Activated CD8-positive, alpha-beta memory T cell treated with anti-CD3 and anti-CD28 coated beads for 1 hour (primary cell): ENCODE measurements at places on chromosomes 4 and X.

- no peak for DNase-seq
These were observed 72.0 kb upstream of the MSX1 start for GRCh38 chr4:4787421-4787820.

DNA sequence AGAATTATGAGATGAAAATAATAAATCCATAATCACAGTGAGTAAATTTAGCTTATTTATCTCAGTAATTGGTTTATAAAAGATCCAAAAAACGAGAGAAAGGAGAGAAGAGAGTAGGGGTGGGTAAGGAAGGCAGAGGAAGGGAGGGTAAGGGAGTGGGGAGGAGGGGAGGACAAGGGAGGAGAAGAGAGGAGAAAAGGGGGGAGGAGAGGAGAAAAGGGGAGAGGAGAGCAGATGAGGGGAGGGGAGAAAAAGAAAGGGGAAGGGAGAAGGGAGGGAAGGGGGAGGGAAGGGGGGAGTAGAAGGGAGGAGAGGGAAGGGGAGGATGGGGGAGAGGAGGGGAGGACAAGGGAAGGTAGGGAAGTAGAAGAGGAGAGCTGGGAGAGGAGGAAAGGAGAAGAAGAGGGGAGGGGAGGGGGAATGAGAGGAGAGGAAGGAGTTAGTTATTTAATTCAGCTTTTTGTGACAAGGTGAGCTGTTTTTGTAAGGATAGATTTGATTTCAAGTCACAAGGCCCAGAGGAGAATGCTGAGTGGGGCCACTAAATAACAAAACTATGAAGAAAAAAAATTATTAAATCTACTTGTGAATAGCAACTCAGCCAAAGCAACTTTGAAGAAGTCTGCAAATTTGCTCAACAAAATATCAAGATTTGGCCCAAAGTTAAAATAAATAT, 454.3 kb downstream of the ARAP2 start:
- no peak for DNase-seq

GRCh38 chr4:156884183-156884582, 87.4 kb downstream of the PDGFC start:
- DNase-seq, result no peak

GRCh38 chrX:78199851-78200250, 60.4 kb upstream of the TAF9B start:
- no peak for DNase-seq

- DNase-seq, result no peak
These were observed 56.7 kb upstream of the HGFAC start for GRCh38 chr4:3384771-3385710.

GRCh38 chr4:114334884-114335330, 263.7 kb upstream of the UGT8 start:
- no peak for DNase-seq

DNA sequence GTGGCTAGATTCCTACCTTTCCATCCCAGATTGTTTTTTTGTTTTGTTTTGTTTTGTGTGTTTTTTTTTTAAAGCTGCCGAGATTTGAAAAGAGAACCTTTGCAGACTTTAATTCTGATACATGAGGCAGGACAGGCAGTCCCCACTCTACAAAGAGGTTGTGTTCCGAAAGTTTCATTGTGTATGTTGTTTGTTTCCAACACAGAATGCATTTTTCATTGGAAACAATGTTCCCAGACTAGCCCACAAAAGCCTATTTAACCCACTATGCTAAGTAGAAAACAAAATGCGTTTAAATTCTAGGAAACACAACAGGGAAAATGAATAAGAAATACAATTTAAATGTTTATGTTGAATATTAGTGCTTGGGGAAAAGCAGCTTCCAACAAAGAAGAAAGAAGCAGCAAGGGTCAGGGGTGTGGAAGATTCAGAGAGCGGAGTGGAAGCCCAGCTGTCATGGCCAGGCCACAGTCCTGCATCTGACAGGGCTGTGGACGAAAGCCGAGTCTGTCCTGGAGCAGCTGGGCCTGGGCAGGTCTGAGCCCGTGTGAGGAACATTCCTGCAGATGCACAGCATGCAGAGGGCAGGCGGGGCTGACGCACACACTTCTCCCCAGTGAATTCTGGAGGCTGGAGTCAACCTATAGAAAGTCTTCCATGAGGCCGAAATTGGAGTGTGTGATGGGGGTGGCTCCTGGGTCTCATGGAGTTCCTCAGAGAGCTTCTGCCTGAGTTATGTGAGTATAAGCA, 12.4 kb upstream of the SETD7 start:
- no peak for DNase-seq

DNA sequence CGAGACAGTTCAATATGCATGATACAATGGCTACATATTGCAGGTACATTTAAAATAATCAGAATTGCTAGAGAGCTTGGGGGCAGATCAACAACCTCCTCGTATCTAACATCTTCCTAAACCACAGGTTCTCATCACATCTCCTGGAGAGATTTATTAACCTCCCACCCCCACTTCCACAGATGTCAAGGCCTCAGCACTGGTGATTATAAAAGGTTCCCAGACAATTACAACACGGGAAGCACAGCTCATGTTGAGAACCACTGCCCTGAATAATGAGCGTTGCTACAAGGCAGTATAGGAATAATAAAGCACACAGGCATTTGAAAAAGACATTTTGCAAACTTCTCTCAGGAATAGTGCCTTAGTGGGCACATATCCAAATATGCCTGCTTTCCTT, 42.8 kb downstream of the ELOVL6 start:
- no peak for DNase-seq

GRCh38 chrX:68834371-68835103, 5.7 kb downstream of the EFNB1 start:
- DNase-seq, result no peak

DNA sequence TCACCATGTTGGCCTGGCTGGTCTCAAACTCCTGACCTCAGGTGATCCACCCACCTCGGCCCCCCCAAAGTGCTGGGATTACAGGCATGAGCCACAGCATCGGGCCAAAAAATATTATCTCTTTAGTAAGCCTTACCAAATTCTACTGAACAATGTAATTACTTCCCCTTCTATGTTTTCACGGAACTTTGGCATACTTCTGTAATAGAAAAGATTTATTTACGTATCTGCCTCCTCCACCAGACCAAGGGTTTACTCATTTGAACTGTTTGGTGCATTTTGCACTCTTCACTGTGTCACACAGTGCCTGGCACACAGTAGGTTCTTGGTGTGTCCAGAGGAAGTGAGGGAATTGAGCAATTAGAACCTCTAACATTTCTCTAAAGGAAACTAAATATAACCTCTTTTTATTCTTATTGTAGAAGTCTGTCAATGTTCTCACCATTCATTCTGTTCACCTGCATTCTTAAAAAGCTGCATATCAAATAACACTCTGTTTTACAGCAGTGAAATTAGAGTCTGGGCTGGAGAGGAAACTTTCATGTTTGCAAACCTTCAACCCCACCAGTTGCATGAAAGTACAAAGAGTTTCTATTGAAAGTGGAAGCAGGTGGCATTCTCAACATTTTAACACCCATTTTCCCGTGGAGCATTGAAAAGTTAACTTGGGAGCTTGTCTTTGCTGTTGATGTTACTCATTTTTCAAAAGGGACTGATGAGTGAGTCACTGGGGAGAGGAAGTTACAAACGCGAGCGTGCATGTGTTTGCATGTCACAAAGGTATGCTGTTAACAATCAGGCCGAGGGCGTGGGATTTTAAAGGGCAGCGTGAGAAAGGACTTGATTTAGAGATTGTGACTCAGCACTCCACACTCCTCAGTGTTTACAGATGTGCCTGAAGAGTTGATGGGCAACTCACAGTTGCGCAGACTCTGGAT, 314.1 kb downstream of the STK32B start:
- no peak for DNase-seq

GRCh38 chrX:21176921-21177571, 197.2 kb upstream of the CNKSR2 start:
- DNase-seq, result no peak

DNA sequence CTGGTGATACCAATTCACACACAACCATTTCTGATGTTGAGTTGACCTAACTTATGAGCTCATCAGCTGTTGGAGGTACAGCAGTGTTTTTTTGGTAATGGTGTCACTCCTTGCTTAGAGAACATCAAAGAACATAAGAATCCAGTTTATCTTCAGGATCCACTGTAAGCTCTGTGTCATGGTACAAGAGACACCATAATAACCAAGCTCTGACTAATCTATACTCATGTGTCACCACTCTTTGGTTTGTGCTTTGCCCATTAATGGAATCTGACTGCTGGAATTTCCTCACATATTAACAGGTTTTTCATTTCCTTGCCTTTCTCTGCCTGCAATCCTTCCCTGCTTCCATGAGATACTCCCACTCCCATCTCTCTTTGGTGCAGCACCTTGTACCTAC, 735.1 kb upstream of the LCORL start:
- DNase-seq, result no peak

DNA sequence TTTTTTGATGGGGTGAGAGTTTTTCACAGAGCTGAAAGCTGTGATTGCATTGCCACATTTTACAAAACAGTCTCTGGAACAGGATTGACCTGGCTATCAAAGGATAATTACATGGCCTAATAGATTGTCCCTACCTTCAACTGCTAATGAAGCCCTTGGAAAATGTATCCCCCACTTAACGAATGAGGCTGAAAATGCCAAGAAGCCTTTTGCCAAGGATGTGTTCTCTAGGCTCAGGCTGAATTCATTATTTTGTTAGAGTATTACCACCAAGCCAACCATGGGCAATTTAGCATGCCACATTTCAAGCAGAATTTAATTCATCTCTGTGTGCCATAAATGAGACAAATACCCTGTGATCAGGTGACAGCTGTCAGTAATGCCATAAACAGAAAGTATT, 35.5 kb downstream of the SHROOM3 start:
- no peak for DNase-seq

GRCh38 chr4:4387531-4388310, 819 bp downstream of the NSG1 start:
- DNase-seq, result no peak

- no peak for DNase-seq
These were observed 68.8 kb downstream of the SEC24D start for GRCh38 chr4:118767109-118767508.
